ENCODE measurements at places on chromosomes 12 and 14.

DNA sequence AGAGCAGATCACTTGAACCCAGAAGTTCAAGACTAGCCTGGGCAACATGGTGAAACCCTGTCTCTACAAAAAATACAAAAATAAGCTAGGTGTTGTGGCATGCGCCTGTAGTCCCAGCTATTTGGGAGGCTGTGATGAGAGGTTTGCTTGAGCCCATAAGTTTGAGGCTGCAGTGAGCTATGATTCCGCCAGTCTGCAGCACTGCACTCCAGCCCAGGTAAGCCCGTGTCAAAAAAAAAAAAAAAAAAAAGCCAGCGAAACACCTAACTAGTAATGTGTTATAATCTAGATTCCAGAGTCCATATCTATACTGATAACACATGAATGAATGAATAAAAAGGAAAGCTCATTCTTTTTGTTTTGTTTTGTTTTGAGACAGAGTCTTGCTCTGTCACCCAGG, 18.5 kb upstream of the SLC25A3 start:
- no peaks in the 10 kb centered on the region for H3K4me1 ChIP-seq
- peaks cover 4% of the 10 kb centered on the region for H3K27me3 ChIP-seq
- no peak overlapping the region for H3K27ac ChIP-seq

- no peak overlapping the region for H3K4me3 ChIP-seq
- no peak overlapping the region for H3K27ac ChIP-seq
- no peaks in the 10 kb centered on the region for H3K4me1 ChIP-seq
- DNase-seq: no peak
- H3K36me3 ChIP-seq: no peaks in the 10 kb centered on the region
Observed at GRCh38 chr14:104578321-104578720, 1.2 kb upstream of the C14orf180 start.

DNA sequence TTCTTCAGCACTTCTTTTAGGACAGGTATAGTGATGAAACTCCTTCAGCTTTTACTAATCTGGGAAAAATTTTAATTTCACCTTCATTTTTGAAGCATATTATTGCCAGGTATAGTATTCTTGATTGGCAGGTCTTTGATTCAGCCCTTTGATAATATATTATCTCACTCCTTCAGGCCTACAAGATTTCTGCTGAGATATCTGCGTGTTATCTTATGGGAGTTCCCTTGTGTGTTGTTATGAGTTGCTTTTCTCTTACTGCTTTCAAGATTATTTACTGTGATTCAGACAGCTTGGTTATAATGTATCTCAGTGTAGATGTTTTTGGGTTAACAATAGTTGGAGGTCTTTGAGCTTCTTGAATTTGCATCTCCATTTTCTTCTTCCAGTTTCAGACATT, 87.4 kb downstream of the ATF7IP start:
- H3K27ac ChIP-seq: peak overlapping the region; percentile 87
- H3K36me3 ChIP-seq: peaks cover 75% of the 10 kb centered on the region
- no peaks in the 10 kb centered on the region for H3K27me3 ChIP-seq
- peaks cover 52% of the 10 kb centered on the region for H3K4me1 ChIP-seq
- DNase-seq: no peak

- H3K4me3 ChIP-seq: no peak overlapping the region
- no peaks in the 10 kb centered on the region for H3K4me1 ChIP-seq
- no peak for DNase-seq
- H3K36me3 ChIP-seq: peaks cover 3% of the 10 kb centered on the region
- H3K27me3 ChIP-seq: peaks cover 26% of the 10 kb centered on the region
Observed at GRCh38 chr14:105926373-105927095, 400.2 kb downstream of the TMEM121 start.

GRCh38 chr12:122081697-122082221, 3.2 kb downstream of the MLXIP start:
- peak overlapping the region; percentile 94 for H3K4me3 ChIP-seq
- no peaks in the 10 kb centered on the region for H3K27me3 ChIP-seq
- peaks cover 66% of the 10 kb centered on the region for H3K4me1 ChIP-seq
- H3K27ac ChIP-seq: peak overlapping the region; percentile 89

GRCh38 chr14:54713379-54713778, 146.5 kb downstream of the SAMD4A start:
- DNase-seq: no peak
- no peaks in the 10 kb centered on the region for H3K4me1 ChIP-seq
- H3K4me3 ChIP-seq: no peak overlapping the region
- H3K27ac ChIP-seq: no peak overlapping the region

GRCh38 chr12:15356951-15357364, 34.6 kb downstream of the PTPRO start:
- H3K4me3 ChIP-seq: no peak overlapping the region
- H3K36me3 ChIP-seq: peaks cover 2% of the 10 kb centered on the region
- H3K27ac ChIP-seq: no peak overlapping the region
- DNase-seq: no peak
- H3K4me1 ChIP-seq: no peaks in the 10 kb centered on the region

Measured in effector memory CD8-positive, alpha-beta T cell (primary cell).